ENCODE measurements at places on chromosomes 6 and 20. TPM values are rescaled to one million over a fixed set of nuclear protein-coding genes. Genes with fewer than 3 reads are reported as not detected.

ECT2L gene
- not detected for total RNA-seq

GRCh38 chr6:168370310-168370991 lies 50.9 kb upstream of the DACT2 start:
- peak; percentile 76 for DNase-seq

DNA sequence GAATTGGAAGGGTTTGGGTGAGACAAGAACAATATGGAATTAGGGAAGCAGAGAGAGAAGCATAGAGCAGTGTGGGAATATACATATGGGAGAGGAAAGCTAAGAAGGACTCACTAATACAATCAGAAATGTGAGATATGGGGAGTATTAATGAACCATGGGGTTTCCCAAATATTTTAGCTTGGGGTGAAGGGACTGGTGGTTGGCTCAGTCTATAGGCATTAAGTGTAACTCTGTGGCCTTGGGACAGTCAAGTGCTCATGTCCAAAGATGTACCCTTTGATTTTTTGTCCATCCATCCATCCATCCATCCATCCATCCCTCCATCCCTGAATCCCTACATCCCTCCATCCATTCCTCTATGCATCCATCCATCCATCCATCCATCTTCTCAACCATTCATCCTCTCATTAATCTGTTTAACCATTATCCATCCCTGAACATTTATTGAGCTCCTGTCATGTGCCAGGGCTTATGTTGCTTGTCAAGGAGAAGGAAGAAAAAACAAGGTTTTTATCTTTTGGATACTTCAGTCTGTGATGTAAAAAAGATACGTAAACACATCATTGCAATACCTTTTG lies 263.4 kb upstream of the CHD6 start:
- DNase-seq, result no peak

TSPO2 gene
- 0.30 TPM for total RNA-seq

DNA sequence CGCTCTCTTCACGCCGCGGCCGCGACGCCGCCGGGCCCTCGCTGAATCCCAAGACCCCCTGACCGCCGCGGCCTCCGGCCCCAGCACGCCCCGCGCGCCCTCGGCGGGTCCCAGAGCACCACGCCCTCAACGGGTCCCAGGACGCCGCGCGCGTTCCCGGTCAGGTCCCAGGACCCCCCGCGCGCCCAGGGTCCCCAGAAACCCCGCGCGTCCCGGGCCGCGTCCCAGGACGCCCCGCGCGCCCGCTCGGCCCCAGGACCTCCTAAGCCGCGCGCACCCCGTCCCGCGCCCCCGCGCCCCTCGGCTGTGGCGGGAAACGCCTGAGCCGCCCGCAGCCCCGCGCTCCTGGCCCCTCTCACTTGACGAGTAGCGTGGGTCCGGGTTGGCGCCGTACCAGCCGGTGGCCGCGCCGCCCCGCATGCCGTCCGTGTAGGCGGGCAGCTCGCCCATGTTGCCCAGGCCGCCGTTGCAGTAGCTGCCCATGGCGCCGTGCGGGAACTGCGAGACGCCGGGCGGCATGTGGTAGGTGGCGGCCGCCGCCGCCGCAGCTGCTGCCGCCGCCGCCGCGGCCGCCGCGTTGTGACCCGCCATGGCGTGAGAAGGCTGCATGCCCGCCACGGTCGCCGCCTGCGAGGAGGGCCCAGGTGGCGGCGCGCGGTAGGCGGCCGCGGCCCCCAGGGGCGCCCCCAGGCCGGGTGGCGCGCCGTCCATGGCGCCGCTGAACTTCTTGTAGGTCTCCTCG lies 556 bp downstream of the NKX2-4 start:
- no peak for DNase-seq

GRCh38 chr6:26491604-26492003 lies 8.5 kb upstream of the BTN1A1 start:
- DNase-seq, result no peak

BCAS1 gene
- total RNA-seq, result 0.08 TPM

GRCh38 chr6:16481697-16482399 lies 243.5 kb downstream of the GMPR start:
- no peak for DNase-seq

GJA1 gene
- 2.1 TPM for total RNA-seq

GRCh38 chr6:141492521-141493284 lies 640.0 kb upstream of the GJE1 start:
- no peak for DNase-seq

DEFB113 gene
- not detected for total RNA-seq

CSTF1 gene
- 17.2 TPM for total RNA-seq

DNA sequence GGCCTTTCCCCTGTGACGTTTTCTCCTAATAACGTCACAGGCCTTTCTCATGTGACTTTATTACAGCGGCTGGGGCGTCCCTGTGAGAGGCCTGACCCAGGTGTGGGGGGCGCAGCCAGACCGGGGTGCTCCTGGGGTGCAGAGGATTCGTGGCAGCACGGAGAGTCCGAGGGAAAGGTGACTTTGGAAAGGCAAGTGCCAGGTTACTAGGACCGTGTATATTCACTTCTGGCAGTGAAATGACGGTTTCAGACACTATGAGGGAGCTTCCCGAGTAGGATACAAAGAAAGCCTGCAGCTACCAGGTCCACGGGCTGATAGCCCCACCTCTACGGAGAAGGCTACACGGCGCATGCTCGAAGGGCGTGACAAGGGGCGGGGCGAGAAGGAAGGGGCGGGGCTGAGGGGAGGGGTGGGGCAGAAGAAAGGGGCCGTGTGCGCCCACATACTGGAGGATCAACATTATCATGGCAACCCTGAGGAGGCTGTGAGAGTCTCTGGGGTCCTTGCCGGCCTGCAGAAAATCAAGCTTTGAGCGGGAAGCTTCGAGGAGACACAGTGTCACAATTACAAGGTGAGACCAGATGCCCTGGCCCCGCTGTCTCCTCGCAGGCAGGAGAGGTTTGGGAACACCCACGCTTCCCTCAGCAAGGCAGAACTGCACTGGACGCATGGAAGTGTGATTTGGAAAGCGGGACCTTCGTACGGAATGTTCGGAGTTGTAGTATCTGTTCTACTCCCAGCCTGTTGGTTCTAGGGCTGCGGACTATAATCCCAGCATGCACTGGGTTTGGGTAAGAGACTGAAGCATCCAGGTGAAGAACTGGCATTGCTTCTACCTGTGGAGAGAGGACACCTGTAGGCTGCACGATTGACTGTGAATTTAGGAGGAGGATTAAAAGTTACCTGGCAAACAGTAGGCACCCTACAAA lies 54.4 kb upstream of the ZNF337 start:
- DNase-seq, result peak; percentile 63

- peak; percentile 80 for DNase-seq
Measured at GRCh38 chr6:89412071-89413005, at the start of gene RRAGD. Gene RRAGD (minus strand): TSS chr6:89412273. CDS start chr6:89411993, 280 bp downstream.

DNA sequence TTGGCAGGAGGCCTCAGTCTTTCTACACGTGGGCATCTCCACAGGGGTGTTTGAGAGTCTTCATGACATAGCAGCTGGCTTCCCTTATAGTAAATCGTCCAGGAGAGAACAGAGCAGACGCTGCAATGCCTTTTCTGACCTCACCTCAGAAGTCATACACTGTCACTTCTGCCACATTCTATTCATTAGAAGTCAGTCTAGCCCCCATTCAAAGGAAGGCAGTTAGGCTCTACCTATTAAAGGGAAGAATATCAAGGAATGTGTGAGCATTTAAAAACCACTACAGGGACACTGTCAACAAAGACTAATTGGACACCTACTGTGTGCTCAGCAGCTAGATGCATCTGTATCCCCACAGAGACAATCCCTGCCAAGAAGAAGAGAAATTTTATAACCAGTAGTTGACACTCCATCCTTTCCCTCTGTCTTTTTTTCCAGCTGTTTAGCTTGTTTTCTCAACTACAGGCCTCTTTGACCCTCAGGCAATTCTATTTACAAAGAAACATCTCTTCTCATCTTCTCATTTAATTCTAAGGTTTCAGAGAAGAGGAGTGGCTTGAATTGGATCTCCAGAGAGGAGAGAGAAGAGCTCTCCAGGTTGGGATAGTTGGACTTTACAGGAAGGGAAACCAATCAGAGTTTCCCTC lies 18.6 kb downstream of the ARMC12 start:
- DNase-seq, result no peak

HDGFL1 gene
- total RNA-seq, result not detected

SERPINB6 gene
- 31.8 TPM for total RNA-seq

MCM3 gene
- 7.8 TPM for total RNA-seq

DNA sequence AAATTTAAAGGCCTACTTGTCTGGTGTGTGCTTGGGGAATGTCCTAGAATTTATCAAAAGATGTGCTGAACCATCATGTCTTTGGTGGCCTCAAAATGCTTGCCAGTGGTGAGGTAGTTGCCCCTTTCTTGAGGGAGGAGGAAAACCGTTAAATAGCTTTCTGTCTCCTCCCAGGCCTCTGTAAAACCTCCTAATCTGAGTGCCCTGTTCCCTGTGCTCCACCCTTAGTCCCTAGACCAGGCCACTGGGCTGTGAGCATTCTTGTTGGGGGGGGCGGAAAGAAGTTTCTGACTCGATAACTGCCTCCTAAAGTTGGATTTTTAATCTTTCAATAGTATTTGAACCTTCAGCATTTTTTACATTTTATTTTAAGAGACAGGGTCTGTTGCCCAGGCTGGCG lies 23.1 kb downstream of the JARID2 start:
- no peak for DNase-seq

GRCh38 chr20:15033269-15033668 lies 695.9 kb upstream of the FLRT3 start:
- DNase-seq, result no peak

- no peak for DNase-seq
Measured at GRCh38 chr6:16338577-16339264, 100.3 kb downstream of the GMPR start.

- DNase-seq, result no peak
Measured at GRCh38 chr6:1406306-1407072, 17.1 kb downstream of the FOXF2 start.

GRCh38 chr20:19802492-19803158 lies 44.6 kb downstream of the RIN2 start:
- DNase-seq, result no peak

GDAP1L1 gene
- total RNA-seq, result not detected

DNA sequence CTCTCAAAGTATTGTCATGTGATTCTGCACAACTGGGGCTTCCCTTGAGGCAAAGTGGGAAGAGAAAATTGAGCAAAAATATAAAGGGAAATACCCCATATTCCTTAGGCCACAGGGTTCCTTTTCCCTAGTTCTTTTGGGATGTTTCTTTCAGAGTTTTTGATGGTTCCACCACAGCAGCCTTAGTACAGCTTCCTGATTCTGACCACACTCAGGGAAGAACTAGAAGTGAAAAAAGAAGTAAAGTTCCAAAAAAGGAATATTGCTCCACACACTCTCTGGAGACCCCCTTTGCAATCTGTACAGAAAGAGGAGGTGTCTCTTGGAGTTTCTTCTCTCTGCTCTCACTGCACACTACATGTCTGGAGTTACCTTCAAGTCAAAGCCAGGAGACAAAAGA lies 27.9 kb upstream of the HLA-DQA2 start:
- no peak for DNase-seq

GRCh38 chr6:47416396-47417345 lies 60.9 kb upstream of the CD2AP start:
- no peak for DNase-seq

DNA sequence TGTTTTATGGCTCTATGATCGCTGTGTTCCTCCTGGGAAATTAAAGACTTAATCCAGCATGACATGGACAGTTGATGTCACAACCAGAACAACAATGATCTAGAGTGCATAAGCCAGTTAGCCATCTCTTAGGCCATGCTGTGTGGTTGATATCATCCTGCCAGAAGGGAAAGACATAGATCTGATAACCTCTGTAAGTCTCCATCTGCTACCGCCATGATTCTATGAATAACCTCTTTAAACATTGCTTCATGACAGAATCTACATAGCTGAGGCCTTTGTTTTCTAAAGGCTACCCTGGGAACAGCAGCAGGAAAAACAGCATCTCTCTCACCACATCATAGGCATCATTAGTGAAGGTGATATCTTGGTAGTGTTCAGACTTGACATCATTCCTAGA lies 117.6 kb upstream of the PHACTR1 start:
- no peak for DNase-seq

SLC17A2 gene
- 27.6 TPM for total RNA-seq

DNA sequence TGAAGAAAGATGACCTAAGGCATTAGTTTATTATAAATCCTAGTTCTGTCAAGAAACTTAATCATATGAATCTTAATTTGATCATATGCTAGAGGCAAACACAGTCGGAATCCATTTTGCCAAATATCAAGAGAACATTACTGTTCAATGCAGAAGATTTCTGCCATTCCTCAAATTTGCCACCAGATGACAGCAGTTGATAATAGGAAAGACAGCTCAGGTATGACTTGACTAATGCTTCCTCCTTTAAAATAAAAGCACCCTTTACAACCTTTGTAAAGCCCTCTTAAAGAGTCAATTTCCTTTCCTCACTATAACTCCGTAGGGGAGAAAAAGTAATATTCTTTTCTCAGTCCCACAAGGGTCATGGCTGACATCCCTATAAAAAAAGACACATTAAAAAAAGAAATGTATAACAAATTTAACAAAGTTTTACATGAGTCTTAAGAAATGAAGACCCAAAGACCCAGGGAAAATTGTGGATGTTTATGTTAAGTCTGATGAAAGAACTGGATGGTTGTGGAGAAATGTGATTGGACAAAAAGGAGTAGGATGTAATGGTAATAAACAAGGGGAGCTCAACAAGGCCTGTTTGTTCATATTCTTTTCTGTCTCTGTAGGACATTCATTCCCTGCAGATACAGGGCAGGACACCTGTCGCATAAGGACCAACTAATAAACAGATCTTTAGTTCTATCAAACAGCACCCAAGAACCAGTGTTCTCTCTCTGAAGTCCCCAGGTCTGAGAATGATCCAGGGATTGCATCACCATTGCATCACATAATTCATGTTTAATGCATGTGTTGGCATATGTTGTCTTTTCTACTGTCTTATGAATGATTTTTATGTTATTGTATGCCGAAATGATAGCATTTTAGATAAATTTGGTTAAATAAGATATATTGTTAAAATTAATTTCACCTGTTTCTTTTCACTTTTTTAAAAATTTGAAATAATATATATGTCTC lies 23.0 kb upstream of the IL17A start:
- DNase-seq, result no peak

EHMT2 gene
- 15.7 TPM for total RNA-seq

DNA sequence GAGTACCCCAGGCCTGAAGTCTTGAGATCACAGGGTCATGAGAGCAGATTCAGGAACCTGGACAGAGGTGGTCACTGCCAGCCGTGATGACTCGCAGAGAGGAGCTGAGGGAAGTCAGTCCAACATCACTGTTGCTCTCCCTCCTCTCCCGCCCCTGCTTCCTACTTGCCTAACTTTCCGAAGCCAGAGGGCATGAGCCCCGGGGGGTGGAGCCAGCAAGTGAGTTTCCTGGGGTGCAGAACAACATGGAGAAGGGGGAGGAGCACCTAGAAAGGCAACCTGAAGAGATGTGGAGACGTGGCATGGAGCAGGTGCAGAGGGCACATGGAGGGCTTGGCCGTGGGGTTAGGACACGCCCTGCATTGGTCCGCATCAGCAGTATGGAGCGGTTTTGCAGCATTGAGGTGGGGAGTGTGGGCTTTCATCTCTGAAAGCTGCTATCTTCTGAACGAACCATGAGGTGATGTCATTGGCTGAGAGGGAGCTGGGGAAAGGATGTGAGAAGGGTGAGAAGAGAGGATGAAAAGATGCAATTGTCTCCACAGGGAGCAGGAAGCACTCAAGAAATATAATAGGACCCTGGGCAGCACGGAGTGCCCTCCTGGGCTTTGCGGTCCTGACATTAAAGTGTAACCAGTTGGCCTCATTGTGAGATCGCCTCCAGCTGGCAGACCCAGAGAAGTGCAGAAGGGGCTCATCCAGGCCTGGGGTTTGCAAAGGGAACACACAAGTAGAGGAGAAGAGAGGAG lies 25.0 kb downstream of the GDAP1L1 start:
- DNase-seq, result no peak
